ENCODE measurements at places on chromosomes 16 and 17.

GRCh38 chr17:61495161-61495857 lies 43.1 kb downstream of the TBX4 start:
- DNase-seq = peak; percentile 10

GRCh38 chr17:45894022-45894784 lies at the start of gene MAPT:
MAPT (plus strand) TSS chr17:45894554; CDS start chr17:45962338, 67,784 bp downstream.
- peak; percentile 92 for DNase-seq

- peak; percentile 34 for DNase-seq
Measured at GRCh38 chr16:64089697-64090096, 1032.2 kb downstream of the CDH11 start.

GRCh38 chr16:3578610-3579551 lies 1.7 kb upstream of the NLRC3 start:
- peak; percentile 88 for DNase-seq

DNA sequence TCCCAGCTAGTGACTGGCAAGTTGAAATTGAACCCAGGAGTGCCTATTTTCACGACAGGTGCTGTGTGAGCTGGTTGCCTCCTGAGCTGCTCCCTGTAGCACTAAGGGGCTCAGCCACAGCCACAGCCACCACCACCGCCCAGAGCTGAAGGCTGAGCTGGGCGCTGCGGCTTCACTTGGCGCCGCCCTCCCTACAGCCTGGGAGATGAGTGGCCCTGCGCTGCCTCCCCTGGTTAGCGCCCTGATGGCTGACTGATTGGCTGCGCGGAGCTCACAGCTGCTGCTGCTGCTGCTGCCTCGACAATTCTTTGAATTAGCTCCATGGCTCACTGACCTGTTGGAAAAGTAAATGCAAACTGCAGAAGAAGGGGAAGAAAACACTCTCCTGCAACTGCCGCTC lies 91.8 kb upstream of the TMEM132E start:
- DNase-seq = peak; percentile 32

- no peak for DNase-seq
Measured at GRCh38 chr17:49913226-49914095, 55.5 kb upstream of the DLX4 start.

DNA sequence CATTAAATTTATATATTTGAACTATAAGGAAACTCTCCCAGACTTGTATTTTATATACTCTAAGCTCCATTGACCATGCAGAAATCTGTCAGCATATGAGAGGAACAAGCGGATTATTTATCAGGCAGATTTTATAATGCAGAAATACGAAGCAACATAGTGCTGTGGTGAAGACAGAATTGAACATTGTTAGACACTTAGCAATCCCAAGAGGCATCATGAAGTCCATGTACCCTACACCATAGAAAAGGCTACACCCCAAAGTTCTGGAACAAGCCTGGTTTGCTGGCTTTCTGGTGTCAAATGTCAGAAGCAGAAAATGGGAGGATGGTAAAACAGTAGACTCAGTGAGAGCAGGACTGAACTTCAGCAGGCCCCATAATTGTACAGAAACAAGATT lies 241.1 kb downstream of the PRKCA start:
- no peak for DNase-seq

GRCh38 chr17:79729761-79730160 lies 982 bp upstream of the ENPP7 start:
- DNase-seq = no peak

GRCh38 chr16:49932946-49933345 lies 77.0 kb upstream of the ZNF423 start:
- no peak for DNase-seq

- DNase-seq = no peak
Measured at GRCh38 chr16:71687861-71688260, 36.6 kb downstream of the PHLPP2 start.

- peak; percentile 52 for DNase-seq
Measured at GRCh38 chr17:42334677-42335076, 46.4 kb downstream of the STAT5A start.

DNA sequence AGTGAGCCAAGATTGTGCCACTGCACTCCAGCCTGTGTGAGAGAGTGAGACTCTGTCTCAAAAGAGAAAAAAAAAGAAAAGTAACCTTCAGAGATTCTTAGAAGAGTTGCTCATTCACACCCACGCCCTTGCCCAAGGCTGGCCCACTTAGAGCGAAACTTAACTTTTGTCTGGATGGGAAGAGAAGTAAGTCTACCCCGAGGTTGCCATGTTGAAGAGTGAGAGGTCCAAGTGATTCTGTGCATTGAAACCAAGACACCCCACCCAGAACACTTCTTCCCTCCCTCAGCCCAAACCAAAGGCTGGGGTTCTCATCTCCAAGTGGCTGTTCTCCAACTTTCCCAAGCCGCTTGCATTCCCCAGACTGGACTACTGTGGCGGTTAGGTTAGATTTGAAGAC lies 2.4 kb upstream of the CISD3 start:
- DNase-seq = no peak

DNA sequence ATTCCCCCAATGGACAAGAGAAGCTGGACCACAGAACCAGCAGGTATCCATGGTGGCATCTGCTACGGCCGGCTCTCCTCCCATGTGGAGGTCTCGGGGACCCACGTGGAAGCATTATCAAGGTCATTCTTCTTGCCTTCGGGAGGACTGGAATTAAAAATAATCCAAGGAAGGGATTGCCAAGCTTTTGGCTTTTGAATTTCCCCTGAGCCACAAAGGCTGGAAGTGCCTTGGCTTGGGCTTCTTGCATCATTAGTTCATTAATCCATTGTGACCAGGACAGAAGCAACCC lies 16.1 kb downstream of the NAGPA start:
- DNase-seq = no peak

- no peak for DNase-seq
Measured at GRCh38 chr17:50275279-50275678, 1.0 kb downstream of the TMEM92 start.

- no peak for DNase-seq
Measured at GRCh38 chr17:20996724-20997615, 45.8 kb downstream of the USP22 start.

- DNase-seq = peak; percentile 76
Measured at GRCh38 chr16:87723226-87723623, 42.6 kb downstream of the KLHDC4 start.

DNA sequence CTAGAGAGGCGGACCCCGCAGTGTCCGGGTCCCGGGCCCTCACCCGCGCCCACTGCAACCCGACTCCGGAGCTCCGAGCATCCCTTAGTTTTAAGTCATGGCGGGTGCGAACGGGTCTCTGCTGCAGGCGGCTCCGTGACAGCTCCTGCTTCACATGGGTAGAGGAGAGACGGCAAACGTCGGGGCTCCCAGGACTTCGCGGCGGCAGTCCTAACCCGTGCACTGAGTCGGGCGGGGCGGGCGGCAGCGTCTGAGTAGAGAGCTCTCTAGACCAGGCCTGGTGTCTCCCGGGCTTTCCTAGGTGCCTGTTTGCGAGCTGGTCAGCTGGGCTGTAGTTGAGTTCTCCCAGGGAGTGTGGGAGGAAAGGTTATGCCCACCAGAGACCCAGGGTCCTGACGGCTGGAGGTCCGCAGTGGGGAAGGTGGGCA lies 345 bp downstream of the TSC2 start:
- DNase-seq = peak; percentile 36

DNA sequence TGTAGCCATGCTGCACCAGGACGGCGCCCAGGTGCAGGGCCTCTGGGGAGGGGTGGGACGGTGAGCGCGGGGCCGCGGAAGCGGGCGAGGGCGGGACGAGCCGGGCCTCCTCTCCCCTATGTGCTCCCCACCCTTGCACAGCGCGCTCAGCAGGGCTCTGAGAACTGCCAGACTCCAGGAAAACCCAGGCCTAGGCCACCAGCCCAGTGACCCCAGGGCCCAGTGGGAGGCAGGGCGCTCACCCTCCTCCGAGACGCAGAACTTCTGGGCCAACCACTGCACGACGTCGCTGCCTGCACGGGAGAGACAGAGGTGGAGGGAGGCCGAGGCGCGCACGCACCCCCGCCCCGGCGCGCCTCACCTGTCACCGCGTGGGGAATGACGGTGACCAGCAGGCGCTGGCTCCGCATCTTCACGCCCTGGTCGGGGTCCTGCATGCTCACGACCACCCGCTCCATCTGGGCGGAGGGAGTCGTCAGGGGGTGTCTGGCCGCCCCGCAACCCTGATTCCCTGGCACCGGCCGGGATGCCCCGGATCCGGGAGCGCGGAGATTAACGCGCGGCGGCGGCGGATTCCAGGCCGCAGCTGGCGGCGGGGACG lies 603 bp downstream of the RGS11 start:
- DNase-seq = no peak

DNA sequence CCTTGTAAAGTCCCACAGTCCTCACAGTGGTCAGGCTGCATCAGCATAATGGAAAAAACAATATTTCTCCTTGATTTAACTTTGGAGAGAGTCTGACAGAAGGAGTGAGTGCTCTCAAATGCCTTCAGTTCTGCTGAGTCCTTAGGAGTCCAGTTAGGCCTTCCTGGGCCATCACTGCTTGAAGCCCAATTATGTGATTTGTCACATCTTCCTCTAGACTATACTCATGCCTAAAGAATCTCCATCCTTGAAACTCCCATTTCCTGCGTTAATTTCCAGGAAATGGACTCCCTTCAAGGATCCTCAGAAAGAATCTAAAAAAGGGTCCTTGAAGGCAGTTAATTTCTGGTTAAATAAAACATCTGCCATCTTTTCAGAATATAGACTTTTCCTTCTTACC lies 52.8 kb downstream of the SLFN5 start:
- no peak for DNase-seq

DNA sequence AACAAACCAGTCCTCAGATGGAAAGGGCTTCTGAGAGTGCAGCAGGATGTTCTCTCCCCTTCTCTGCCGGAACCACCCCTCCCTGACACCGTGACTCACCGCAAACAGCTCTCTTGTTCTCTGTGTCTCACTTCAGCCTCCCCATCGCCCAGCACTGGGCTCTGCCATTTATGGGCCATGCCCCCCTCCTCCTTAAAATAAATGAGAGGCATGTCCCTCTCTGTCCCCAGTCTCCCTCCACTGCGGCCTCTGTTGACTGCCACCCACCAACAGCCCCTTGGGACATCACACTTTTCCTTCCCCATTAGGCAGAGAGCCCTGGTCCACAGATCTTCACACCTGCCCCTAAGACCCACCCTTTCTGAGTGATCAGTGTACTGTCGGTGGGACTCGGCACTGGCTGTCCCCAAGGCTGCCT lies 6.3 kb downstream of the CCDC102A start:
- peak; percentile 69 for DNase-seq

GRCh38 chr16:55126456-55126855 lies 195.8 kb downstream of the IRX5 start:
- no peak for DNase-seq

DNA sequence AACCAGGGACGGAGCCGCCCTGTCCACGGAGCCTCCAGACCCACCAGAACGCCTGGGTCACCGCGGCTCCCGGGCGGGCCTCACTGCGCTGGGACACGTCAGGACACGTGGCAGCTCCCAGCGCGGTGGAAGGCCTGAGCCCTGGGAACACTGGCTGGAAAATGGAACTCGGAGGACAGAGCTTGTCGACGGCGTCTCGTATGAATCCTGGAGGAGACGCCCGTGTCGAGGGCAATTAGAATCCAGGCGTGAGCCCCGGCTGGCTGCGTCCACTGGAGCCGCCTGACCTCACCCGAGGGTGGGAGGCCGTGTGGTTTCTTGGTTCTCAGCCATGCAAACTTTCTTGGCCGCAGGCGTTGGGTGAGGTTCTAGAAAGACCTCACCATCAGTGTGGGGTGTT lies 173.9 kb downstream of the LAT start:
- DNase-seq = no peak

DNA sequence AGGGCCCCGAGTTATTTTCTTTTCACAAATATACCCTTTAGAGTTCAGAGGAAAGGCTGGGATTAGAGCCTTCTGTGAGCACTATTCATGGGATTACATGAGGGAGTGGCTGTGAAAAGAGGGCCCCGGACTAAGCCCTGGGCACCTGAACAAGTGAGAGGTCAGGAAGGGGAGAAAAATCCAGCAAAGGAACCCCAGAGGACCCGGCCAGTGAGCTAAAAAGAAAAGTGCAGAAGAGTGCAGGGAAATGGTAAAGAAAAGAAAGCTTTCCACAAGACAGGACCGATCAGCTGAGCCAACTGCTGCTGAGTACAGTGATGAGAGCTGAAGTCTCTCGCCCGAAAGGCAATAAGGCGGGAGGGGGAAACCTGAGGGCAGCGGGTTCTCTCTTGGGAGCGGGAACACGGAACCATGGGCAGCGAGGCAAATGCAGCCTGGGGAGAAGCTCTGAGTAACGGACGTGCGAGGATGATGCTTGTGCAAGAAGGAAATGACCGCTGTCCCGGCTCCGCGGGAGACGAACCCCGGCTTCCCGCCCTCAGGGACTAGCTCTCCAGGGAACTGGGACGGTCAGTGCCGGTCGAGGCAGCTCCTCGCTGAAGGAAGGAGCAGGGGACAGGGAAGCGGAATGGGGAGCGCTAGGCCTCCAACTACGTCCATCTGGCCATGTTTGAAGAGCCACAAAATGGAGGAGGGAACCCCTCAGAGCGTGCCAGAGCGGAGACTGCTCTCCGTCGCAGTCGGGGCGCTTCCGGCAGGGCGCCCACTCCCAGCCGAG lies 665 bp upstream of the ALDH3A2 start:
- peak; percentile 70 for DNase-seq

- DNase-seq = no peak
Measured at GRCh38 chr17:70872103-70872502, 702.8 kb downstream of the KCNJ2 start.

GRCh38 chr17:13952009-13952750 lies 117.1 kb upstream of the COX10 start:
- DNase-seq = no peak

GRCh38 chr16:56647641-56648431 lies 3.9 kb upstream of the MT1B start:
- no peak for DNase-seq

DNA sequence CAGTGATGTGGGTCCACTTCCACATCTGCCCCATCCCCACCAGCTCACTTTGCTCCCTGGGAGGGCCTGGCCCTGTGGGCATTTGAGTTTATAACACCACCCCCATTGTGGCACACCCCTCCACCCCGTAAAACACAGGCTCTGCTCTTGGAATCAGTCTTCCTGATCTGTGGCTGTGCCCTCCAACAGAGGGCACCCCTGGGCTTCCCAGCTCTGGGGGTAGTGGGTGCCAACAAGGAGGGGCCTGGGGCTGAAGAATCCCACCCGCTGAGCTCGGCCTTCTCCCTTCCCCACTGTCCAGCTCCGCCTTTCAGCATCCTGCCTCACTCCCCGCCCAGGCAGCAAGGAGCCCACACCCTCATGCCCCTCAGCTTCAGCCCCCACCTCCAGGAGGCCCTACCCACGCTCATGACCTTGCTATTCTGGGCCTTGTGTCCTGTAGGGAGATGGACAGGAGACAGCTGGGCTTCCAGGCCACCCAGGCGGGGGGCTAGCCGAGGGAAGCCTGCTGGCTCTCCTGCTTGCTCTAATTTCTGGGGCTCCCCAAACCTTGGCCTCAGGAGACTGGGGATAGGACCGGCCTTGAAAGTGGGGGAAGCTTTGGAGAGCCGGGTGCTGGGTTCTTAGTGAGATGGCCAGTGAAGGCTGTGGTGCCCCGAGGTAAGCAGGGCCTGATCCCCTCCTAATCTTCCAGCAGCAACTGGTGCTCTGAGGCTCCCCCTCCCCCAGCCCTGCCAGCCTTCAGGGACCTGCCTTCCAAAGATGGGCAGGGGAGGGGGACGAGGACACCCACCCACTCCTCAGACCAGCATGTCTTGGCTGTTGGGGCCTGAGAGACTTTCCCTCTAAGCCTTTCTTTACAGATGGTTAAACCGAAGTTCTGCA lies 2.9 kb upstream of the ATP2A1 start:
- DNase-seq = no peak
